Amniotic stem cell (primary cell): ENCODE measurements at places on chromosomes 1 and 21.

DNA sequence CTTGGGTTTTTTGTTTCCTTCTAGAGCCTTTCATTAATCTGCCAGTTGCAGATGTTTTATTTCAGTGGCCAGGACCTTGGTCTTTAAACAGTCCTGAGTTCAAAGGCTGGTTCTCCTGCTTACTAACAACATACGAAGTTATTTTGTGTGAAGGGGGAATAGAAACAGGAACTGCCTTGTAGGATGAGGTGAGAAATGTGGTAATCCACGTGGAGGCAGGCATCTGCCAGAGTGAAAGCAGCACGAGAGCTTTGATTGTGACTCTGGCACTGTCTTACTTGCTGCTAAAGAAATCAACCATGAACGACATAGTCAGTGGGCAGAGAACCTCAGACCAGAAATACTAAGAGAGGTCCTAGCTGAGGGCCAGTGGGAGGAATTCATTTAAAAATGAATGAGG, 30.4 kb downstream of the TMEM63A start:
- DNase-seq = no peak

DNA sequence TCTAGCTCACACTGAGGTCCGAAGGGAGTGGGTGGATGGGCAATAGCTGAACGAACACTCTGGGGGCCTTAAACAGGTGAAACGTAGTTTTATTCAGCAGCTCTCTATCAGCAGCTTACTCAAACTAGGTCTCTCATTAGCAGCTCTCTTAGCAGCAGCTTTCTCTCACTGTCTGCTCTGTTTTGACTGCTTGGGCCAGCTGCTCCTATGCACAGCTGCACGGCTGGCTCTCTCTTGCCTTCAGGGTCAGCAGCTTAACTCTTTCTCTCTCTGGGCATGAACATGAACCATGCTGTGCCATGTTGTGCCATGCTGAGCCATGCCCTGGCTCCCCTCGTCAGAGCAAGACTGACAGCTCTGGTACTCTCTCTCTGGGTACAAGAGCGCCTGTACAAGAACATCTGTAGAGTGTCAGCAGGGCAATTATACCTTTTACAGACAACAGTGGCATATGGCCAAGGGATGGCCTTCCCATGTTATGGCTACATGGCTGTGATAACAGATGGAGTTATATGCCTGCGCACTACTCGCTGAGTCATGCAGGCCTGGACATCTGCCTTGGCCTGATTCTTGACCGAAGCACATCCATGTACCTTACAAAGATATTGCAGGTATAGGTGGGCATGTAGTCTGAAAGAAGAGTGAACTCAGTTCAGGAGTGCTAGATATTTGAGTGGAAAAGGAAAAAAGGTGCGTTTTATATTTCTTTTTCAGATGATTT, 152.4 kb downstream of the LEPR start:
- DNase-seq = no peak

GRCh38 chr1:178573330-178573729, 60.4 kb downstream of the TEX35 start:
- DNase-seq = no peak

DNA sequence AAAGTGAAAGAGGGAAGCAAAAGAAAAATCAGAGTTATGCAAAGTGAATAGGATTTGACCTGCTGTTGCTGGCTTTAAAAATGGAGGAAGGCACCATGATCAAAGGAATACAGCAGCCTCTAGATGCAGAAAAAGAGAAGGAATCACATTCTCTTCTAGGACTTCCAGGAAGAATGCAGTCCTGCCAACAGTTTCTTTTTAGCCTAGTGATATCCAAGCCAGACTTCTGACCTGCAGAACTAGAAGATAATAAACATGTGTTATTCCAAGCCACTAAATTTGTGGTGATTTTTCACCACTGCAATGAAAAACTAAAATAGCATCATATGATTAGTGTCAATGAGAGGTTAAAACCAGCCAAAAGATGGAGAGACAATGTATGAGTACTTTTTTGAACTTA, 101.9 kb upstream of the ADAMTS5 start:
- DNase-seq = no peak

DNA sequence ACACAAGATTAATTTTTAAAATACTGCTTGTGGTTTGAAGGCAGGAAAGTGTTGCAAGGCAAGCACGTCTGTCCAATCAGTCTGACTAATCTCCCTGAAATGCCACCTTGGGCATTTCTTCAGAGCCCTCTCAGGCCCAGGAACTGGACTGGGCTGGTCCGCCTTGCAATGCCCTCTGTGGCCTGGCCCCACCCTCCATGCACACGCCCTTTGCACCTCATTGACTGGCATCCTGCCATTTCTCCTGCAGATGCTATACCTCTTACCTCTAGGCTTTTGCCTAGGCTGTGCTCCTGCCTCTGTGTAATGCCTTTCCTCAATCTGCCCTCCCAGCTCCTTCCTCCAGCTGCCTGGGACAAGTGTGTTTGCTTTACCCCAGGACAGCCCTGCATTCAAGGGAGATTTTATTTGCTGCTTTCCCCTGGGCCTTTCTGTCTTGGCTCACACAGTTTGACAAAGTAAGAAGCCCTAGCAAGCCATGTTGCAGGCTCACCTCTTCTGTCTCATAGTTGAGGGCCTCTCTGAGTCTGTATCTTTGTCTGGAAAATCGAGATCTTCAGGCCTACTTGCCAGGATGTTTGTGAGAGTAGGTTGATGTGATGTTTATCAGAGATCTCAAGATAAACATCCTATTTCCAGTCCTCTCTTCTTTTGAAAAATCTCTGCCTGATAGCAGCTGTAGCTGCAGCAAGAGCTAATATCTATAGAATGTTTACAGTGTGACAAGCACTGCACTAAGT, 149.2 kb upstream of the JUN start:
- DNase-seq = no peak

- DNase-seq = no peak
These were observed 160.2 kb upstream of the COA6 start for GRCh38 chr1:234212764-234213657.

DNA sequence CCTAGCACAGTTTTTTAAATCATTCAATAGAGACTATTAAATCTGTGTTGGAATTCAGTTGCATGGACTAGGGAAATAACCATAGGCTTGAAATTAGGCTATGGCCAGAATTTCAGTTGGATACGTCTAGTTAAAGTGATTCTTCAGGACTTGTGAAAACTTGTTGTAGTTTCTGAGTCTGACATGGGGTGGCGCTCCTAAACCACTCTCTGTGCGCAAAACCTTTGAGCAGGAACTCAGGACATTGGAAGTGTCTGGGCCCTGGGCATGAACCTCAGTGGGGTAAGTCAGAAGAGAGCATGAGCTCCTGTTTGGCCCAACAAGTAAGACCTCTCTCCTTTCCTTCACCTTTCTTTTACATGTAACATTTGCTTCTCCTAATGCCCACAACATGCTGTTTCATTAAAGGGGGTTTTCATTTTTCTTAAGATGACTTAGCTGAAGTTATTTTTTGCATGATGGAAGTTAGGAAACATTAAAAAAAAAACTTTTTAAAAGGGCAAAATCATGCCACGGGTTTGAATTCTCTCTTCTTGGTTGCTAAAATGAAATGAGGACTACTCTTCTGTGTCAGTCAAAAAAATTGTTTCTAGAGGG, 17.1 kb upstream of the CCDC190 start:
- DNase-seq = peak; percentile 52

DNA sequence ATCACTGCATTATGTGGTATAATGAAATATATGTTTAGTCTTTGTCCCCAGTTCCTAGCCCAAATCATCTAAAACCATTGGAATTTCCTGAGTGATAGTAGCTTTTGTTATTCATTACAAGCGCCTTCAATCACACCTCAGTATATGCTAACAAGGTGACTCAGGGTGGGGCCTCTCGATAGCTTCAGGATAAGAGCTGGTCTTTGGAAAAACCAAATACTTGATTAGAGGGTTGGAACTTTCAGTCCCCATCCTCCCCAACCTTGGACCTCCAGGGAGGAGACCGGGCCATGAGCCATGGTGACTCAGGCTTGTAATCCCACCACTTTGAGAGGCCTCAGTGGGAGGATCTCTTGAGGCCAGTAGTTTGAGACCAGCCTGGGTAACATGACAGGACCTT, 5.1 kb upstream of the BRDT start:
- DNase-seq = no peak

DNA sequence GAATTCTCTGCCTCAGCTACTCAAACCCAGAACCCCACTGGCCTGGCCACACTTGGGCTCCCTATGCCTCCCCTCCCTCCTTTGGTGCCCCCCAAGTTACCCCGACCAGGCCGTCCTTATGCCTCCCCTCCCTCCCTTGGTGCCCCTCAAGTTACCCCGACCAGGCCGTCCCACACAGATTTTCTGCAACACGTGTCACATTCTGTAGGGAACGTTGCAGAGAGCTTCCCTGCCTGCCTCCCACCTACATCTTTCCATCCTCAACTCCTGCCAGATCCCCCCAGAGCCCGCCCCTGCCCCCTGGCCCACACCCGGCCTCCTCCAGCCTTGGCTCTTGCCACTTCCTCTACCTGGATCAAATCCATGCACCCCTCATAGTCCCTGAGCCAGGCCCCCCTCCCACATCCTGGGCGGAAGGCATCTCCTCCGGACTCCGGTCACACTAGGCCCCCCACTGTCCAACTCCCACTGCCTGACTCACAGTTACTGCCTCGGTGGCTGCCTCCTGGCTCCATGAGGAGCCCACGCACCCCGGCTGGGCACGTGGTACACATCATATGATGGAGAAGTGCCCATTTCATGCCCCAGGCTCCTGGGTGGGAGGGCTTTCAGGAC, 41.2 kb downstream of the KCNAB2 start:
- DNase-seq = no peak

DNA sequence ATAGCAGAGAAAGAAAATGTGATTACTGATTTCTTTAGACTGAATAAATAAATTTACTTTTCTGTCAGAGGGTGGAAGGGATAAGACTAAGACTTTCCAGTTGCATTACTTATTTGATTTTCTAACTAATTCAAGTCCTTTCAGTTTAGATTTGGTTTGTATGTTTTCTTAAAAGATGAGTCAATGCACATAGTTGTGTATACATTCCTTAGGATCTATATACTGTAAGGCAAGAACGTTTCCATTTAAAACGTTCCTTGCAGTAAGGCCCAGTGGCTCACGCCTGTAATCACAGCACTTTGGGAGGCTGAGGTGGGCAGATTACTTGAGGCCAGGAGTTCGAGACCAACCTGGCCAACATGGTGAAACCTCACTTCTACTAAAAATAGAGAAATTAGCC, 14.5 kb upstream of the SERTAD4 start:
- DNase-seq = peak; percentile 9

DNA sequence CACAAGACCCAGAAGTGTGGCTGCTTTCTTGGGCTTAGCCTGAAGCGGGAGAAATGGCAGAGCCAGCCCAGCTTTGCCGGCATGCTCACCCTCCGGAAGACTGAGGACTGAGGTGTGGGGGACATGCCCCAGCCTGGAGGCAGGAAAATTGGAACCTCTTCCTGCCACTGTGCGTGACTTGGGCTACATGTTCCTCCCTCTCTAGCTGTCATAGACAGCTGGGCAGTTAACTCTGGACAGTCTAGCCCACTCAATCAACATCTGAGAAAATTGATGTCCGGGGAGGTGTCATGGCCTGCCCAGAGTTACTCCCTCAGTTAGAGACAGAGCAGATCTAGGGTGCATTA, 59.7 kb downstream of the UBE2T start:
- no peak for DNase-seq

DNA sequence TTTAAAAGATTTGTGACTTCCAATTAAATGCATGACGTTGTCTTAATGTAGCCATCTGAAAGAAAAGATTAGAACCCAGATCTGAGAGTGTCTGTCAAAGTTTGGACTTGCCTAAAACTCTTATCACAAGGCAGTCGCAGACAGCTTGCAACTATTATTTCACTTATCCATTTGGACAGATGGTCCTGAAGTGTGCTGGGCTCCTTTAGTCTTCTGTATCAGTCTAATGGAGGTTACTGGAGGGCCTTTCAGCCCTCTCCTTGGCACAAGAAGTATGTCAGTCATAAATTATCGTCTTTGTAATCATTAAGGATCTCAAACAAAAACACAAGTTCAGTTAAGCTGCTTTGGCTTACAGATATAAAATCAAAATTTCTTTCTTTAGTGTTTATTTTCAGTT, 15.5 kb downstream of the PROX1 start:
- no peak for DNase-seq

DNA sequence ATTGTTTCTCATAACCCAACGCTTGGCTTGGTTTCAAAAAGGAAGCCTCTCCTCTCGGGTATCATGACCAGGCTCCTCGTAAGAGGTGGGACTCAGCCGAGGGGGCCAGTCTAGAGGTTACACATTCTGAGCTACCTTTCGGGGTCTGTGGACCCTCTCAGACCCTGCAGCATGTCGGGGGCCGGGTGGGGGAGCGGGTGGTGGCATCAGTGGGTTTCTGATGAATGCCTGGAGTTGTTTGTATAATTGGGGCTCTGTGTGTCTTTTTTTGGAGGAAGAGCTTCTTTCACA, 229.3 kb downstream of the CAMTA1 start:
- no peak for DNase-seq

- no peak for DNase-seq
These were observed 295.3 kb downstream of the PTPRU start for GRCh38 chr1:29531596-29531995.

DNA sequence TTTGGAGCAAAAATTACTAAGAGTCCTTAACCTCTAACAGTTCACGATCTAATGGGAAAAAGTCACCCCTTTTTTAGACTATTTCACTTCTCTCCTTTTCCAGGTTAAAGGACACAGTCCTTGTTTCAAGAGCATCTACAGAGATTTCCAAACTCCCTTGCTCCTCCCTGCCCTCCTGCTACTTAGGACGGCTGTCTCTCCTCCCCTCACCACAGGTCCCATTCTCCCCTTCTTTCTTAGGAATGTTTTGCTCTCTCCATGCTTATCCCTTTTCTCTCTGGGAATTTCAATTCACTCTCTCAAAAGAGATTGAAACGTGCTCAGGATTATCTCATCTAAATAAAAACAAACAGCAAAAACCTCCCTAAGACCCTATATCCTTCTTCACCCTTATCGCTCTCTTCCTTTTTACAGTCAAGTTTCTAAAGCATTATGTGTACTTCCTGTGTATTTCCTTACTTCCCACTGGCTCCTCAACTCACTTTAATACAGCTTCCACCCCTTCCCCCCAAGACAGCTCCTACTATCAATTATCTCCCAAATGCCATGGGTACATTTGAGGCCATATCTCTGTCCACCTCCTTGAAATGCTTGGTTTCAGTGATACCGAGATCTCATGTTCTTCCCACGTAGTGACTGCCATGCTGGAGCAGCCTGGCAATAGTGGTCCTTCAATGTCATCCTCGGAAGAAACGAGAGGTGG, 43.2 kb upstream of the ZNF281 start:
- no peak for DNase-seq

DNA sequence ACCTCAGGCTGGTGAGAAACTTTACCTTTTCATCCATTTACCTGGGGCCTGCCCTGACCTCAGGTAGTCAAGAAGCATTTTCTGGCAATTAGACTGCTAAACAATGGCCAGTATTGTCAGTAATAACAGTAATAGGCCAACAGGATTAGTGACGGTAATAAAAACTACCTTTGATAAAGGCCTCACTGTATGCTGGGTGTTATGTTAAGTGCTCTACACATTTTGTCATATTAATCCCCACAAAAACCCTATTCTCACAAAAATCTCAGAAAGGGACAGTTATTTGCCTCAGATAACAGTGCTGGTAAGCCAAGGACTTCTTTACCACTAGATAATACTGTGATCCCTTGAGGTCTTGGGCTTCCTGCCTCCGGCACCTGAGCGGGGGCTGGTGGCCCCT, 191.4 kb downstream of the FOXD2 start:
- DNase-seq = no peak
